Activated CD4-positive, CD25-positive, alpha-beta regulatory T cell (primary cell): ENCODE measurements at places on chromosomes 7 and 10.

- no peak for DNase-seq
These were observed 83.0 kb downstream of the PARD3 start for GRCh38 chr10:34731885-34732701.

DNA sequence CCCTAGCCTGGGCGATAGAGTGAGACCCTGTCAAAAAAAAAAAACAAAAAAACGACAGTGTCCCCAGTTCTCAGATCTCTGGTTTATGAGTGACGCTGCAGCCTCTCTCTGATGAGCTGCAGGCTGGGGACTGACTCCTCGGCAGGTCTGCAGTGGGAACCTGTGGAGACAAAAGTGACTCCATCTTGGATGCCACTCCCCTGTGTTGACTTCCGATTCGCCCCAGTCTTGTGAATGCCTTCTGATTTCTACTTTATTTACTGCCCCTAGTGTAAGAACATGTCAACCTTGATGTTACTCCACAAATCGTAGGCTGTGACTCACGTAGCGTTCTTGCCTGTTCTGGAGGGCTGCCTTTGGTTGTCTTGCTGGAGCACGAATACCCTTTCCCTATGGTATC, 6.2 kb downstream of the TACR2 start:
- DNase-seq: no peak

DNA sequence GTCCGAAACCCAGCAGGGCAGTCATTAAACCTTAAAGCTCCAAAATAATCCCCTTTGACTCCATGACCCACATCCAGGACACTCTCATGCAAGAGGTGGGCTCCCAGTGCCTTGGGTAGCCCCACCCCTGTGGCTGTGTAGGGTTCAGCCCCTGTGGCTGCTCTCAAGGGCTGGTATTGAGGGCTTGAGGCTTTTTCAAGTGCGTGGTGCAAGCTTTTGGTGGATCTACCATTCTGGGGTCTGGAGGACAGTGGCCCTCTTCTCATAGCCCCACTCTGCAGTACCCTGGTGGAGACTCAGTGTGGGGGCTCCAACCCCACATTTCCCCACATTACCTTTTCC, 50.5 kb downstream of the RSBN1L start:
- no peak for DNase-seq

- DNase-seq: no peak
These were observed 168.0 kb downstream of the ZNF438 start for GRCh38 chr10:30863516-30864210.

DNA sequence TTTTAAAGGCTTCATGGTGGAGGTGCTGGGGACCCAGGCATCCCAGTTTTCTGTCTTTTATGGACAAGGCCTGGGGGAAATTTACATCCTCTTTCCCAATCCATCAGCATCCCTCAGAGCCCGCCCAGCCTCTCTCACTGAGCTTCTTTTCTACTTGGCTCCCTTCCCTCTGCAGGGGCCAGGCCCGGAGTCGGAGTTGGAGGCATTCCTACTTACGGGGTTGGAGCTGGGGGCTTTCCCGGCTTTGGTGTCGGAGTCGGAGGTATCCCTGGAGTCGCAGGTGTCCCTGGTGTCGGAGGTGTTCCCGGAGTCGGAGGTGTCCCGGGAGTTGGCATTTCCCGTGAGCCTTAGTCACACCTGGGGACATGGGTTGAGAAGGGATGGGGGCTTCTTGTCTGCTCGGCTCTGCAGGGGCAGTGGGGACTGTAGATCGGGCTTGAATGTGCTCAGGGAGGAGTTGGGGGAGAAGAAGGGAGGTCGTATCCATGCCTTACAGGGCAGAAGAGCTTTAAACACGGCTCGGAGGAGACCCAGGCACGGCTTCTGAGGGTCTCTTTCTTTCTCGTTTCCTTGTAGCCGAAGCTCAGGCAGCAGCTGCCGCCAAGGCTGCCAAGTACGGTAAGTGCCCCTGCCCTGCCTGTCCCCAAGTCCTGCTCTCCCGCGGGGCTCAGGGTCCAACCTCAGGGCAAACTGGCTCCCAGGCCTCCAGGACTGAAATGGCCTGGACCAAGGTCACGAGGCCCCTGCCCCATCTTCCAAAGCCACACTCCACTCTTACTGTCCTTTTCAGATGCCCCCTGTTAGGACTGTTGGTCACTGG, 27.3 kb upstream of the LIMK1 start:
- DNase-seq: no peak

GRCh38 chr10:70125918-70126552, 6.6 kb downstream of the AIFM2 start:
- DNase-seq: no peak
